ENCODE measurements at places on chromosomes 13 and 19.

GRCh38 chr13:73772449-73773167, 361.6 kb downstream of the KLF12 start:
- DNase-seq: no peak

GRCh38 chr13:41402691-41403511, 54.4 kb upstream of the RGCC start:
- DNase-seq: no peak

GRCh38 chr13:51494156-51494555, 41.3 kb upstream of the INTS6 start:
- DNase-seq: no peak

GRCh38 chr13:31540281-31540680, 199.0 kb upstream of the RXFP2 start:
- no peak for DNase-seq

DNA sequence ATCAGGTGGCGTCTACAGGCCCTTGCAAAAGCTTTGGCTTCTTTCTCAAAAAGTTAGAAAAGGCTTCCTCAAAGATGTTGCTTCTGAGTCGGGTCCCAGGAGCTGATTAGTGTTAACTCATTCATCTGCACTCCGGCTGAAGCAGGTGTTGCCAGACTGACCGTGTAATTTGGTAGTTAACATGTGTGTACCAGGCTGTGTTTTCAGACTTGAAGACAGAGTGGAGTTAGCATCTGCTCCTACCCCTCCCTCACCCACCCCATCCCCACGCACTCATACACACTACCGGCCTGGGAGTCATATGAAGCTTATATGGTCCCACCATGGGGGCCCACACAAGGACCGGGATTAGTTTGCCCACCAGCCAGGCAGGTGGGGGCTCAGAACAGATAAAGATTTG, 111.5 kb downstream of the DNAJC15 start:
- DNase-seq: no peak

Data from GF-D8 (cell line).